ENCODE measurements at places on chromosomes 12 and 14.

DNA sequence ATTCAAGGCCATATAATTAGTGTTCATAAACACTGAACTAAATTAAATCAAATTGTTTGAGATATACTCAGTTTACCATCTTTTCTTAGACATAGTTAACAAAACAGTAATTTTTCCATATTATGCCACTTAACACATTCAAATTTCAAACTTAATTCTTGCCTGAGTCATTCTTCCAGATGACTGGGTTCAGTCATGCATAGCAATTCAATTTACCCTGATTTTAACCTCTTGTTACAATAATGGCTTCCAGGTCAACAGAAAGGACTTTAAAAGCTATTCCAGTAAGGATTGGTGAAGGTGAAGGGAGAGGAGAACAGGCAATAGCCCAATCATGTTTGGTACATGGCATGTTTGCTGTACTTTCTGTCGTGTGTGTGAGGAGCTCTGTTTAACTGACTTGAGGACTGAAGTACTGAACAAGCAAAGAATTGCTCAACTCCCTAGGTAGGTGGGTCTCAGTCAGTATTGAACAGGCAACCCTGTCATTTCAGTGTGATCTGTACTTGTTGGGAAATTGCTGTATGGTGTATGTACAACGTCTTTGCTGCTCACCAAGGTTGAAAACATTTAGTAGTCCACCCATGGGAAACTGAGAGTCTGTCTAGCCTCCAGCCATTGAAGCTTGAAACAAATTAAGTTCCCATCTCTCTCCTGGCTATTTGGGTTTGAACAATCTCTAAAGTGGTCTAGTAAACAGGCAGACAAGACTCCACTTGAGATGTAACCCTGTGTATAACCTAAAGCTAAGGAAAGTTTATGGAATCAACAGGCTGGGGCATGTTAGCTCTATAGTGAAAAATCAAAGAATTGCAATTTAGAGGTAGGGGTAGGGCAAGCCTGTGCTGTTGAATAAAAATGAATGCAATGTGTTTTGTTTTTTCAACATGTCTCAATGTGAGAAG, 327.2 kb downstream of the BTG1 start:
- no peak for DNase-seq

DNA sequence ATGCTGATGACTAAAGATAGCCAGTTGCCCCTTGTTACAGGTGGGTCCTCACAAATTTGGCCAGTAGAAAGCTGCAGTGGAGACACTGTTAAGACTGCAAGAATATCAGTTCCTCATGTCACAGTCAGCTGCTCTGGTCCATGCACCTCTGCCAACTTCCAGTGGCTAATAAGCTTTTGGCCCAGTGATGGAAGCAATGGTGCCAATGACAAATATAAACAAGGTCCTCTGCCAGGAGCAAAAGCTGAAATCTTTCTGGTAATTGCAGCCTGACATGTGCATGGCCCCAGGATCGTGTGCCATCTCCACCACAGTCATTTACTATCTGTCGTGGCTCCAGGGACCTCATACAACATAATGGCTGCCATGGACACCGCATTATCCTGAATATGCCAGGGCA, 85.4 kb upstream of the TMEM260 start:
- no peak for DNase-seq

DNA sequence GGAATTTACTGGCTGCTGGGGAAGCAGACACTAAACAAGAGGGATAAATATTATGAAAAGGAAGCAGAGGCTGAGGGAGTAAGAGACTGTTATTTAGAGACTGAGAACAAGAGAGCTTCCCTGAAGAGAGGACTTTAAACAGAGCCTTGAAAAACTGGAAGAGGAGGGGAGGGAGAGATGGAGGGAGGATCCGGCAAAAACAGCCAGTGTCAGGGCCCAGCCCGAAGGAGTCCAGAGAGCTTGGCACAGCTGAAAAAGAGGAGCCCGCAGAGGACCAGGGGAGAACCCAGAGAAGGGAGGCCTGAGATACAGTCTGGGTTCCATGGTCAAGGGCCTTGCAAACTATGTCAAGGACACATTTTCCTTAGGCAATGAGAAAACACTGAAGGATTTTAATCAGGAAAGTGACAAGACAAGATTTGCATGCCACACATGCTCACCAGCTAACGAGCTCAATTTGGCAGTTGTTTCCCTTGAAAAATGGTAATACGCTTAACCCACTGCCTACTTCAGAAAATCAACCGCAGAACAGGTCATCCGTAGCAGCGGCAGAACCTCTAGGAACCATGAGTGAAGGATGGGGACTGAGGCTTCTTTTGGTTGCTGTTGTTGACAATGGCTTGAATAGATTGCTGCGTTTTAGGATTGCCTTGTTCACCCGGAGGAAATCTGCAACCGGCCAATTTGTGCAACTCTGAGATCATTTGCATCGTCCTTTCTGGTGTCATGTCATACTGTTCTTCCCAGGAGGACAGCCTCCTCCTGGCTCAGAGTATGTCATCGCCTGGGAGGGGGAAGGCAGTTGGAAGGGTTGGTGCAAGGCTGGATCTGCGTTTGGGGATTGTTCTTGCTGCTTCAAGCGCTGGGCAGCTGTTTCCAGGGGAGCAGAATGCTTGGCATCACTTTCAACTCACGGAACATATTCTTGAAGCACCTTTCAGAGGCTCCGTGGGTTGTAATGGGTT, 108.2 kb downstream of the PRMT8 start:
- no peak for DNase-seq

DNA sequence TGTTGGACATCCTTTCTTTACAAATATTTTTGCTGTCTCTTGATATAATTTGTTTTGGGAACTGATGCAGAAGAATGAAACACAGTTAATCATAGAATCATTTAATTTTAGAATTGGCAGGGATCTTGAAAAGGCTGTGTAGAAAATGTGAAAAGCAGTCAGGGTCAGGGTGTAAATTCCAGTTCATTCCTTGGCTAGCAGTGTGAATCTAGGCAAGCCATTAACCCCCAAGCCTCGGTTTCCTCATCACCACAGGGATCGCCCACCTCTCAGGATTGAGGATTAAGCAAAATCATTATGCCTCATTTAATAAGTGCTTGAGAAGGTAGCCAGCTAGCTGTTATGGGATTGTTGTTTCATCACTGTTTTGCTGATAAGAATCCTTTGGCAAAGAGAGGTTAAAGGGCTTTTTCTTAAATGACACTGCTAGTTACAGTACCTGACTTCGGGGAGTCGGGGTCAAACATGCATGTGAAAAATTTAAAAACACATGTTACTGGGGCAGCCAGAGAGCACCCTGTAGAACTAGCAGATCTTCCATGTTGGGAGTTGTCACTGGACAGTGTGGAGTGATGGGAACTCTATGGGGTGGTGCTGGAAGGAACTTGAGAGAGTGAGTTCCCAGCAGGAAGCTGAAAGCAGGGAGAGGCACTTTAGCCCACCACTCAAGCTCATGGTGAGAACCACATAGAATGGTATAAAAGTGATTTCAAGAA, 10.7 kb downstream of the TNFRSF1A start:
- DNase-seq: no peak

- no peak for DNase-seq
Observed at GRCh38 chr14:30533126-30533525, 25.8 kb upstream of the G2E3 start.

GRCh38 chr12:119447618-119448017, 113.1 kb downstream of the CCDC60 start:
- DNase-seq: no peak

DNA sequence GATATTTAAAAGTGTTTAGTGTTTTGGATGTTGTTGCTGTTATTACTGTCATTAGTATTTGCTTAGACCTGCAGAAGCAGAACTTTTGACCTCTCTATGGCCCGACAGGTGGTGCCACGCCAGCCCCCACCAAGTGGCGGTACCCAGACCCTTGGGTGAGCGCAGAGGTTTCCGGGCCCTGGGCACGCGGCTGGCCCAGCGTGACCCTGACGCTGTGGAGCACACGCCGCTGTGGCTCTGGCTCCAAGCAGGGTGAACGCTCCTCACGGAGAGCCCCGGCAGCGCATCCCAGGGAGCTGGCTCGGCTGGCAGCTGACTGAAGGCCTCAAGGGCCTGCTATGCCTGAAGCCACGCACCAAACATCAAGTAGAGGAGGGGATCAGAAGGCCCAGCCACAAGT, 22.6 kb downstream of the SLC25A47 start:
- DNase-seq: no peak

DNA sequence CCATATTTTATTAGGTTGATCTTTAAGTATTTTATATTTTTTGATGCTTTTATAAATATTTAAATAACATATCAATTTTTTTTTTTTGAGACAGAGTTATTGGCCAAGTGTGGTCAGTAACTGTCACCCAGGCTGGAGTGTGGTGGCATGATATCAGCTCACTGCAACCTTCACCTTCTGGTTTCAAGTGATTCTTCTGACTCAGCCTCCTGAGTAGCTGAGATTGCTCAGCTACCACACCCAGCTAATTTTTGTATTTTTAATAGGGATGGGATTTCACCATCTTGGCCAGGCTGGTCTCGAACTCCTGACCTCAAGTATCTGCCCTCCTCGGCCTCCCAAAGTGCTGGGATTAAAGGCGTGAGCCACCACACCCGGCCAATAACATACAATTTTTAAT, 71.1 kb downstream of the FUT8 start:
- DNase-seq: no peak

- DNase-seq: peak; percentile 66
Observed at GRCh38 chr12:98399532-98399931, 115.9 kb upstream of the TMPO start.

- DNase-seq: no peak
Observed at GRCh38 chr14:53953828-53954550, 2.6 kb downstream of the BMP4 start.

DNA sequence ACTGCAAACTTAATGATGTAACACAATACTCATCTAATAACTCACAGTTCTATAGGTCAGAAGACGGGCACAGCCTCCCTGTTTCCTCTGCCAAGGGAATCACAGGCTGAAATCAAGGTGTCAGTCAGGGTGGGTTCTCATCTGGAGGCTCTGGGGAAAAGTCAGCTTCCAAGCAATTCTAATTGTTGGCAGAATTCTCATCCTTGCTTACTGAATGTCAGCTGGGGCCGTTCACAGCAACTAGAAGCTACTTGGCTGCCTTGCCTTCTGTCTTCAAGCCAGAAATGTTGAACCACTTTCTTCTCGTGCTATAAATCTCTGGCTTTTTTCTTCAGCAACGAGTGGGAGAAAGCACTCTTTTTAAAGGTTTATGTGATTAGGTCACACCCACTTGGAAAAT, 80.1 kb upstream of the PDZRN4 start:
- no peak for DNase-seq

GRCh38 chr12:129366656-129367055, 513.4 kb downstream of the GLT1D1 start:
- no peak for DNase-seq

GRCh38 chr12:52726451-52726850, 23.1 kb upstream of the KRT77 start:
- DNase-seq: no peak

DNA sequence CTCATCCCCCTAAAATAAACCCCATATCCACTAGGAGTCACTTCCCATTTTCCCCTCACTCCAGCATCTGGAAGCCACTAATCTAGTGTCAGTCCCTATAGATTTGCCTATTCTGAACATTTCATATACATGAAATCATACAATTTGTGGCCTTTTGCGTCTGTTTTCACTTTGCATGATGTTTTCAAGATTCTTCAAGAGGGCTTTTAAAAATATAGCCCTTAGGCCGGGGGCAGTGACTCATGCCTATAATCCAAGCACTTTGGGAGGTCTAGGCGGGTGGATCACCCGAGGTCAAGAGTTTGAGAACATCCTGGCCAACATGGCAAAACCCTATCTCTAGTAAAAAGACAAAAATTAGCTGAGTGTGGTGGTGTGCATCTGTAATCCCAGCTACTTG, 104.7 kb downstream of the VEZT start:
- no peak for DNase-seq

- peak; percentile 67 for DNase-seq
Observed at GRCh38 chr12:116142936-116143898, 134.3 kb downstream of the MED13L start.

- DNase-seq: no peak
Observed at GRCh38 chr12:2058837-2059236, 6.0 kb downstream of the CACNA1C start.

DNA sequence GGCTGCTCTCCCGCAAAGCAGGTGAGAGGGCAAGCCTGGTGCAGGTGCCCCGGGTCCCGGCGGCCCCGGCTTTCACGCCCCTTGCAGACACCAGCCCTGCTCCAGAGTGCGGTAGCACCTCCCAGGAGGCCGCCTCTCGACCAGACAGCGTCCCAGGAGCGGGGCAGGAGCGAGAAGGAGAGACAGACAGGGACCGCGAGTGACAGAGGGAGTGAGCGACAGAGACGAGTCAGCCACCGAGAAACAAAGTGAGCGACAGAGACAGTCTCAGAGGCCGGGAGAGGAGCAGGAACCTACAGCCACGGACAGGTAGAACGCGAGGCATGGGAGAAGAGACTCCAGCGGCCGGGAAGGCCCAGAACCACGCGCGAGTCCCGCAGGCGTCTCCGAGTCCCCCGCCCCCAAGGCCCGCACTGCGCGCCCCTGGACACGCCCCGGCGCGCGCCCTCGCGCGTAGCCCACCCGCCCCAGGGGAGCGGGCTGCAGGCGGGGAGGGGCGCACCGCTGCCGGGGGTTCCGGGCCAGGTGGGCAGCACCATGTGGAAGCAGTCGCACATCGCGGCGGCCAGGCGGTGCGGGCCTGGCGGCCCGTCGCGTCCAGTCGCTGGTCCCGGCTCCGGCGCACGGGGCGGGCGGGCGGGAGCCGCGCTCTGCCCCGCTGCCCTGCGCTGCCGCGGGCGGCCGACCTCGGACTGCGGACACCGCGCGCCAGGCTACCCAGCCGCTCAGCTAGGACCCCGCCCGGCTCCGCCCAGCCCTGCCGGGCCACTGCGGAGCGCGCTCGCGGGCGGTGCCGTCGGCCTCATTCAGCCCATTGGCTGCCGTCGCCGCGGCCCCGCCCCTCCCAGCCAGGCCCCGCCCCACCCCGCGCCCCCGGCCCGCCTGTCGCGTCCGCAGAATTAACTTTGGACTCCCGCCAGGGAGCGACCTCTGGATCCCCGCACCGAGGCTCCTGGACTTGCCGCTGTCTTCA, at the start of gene AHNAK2:
Gene AHNAK2, minus strand, starts transcription at position 694 of the 973 bp plus-strand sequence. Its CDS starts 137 bp downstream, at position 557.
- peak; percentile 42 for DNase-seq
